ENCODE measurements at places on chromosomes 12 and 14.

GRCh38 chr12:126601184-126602170 lies 1536.2 kb downstream of the AACS start:
- DNase-seq: no peak

DNA sequence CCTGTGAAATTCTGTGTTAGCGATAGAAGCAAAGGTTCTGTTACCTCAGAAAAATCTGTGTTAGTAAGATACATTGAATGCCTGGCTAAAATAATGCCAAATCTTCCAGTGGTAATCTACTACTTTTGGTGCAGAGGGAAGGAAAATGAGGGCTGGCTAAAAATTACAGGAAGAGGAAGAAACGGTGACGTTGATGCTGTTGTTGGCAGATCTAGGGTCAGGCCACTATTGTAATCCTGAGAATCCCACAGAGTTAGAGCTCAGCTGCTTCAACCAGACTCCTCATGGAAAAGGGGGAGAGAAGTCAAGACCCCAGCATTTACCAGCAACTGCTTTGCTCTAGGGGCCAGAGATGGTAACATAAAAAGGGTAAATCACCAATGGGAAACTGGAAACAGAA lies 145.1 kb downstream of the PPM1H start:
- DNase-seq: no peak

- DNase-seq: peak; percentile 59
These were observed 38.2 kb upstream of the STAB2 start for GRCh38 chr12:103548622-103549601.

DNA sequence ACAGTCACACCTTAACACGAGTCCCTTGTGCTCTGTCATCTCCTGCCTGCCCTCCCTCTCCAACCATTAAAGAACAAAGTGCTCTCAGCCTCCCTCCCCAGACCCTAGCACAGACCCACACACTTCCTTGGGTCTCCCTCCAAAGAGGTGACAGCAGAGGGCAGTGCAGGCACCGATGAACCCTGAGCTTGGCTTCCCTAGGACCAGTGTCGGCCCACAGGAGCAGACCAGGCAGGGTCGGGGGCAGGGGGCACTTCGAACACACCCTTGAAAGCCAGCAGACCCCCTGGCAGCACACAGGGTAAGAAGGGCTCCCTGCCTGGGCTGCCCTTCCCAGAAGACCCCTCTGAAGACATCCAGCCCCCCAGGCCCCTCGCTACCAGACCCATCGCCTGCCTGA lies 7.0 kb downstream of the CDK2AP1 start:
- no peak for DNase-seq

GRCh38 chr12:109295764-109296425 lies 13.2 kb downstream of the FOXN4 start:
- no peak for DNase-seq
